ENCODE measurements at places on chromosomes 16 and 17.
A peak's percentile ranks its signal among the peaks of the same experiment; 100 is the strongest.

DNA sequence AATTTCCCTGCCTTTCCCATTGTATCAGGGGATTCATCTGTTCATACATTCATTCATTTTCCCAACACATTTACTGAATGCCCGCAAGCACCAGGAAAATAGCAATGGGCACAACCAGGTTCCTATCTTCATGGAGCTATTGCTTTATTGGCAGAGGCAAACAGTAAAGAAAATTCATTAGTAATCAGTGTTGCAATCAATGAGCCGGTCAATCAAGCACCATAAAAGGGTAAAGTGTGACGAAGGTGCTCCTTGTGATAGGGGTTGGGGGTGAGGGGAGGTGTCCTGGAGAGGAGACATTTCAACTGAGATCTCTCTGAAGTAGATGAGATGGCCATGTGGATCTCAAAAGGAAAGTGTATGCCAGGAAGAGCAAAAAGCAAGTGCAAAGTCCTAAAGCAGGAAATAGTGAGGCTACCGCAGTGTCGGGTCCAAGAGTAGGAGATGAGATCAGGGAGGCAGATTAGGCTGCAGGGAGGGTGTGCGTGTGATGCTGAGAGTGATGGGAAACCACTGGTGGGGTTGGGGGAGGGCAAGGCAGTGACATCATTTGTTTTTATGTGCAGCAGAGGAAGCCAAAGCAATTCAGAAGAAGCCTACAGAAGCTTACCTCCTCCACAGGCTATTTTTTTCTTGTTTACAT, 28.4 kb downstream of the CDH13 start:
- peak; percentile 42 for DNase-seq

GRCh38 chr17:41480136-41480535, 815 bp downstream of the KRT35 start:
- DNase-seq: no peak

DNA sequence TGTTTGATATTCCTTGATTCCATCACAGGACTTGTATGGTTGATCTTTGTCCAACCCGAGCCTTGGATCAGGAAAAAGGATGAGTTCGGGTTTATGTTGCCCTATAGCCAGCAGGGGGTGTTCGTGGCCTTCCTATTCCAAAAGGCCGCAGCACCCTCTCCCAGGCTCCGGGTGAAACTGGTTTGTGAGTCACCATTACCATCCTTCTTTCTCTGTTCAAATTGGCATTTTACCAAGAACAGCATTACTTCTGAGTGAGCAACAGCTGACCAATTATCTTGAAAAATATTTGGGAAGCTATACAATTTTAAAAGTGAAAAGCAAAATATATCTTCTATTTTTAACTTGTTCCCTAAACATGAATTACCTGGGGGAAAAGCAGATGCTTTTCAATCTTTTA, 24.3 kb upstream of the KRT20 start:
- DNase-seq: peak; percentile 53

DNA sequence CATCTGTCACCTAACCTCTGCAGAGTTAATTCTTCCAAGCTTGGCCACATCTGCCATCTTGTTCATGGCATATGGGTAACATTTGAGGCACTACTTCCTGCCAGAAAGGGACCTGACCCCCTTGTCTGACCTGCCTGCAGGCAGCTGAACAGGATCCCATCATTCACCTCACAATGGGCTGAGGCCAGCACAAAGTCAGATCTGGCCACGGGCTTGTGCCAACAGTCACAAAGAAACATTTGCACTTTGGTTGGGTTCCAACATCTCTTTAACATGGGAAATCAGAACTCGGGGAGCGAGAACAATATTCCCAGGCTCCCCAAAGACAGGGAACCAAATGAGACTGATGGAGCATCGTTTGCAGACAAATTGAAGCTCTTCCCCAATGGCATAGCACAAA, 116.1 kb downstream of the XYLT1 start:
- DNase-seq: no peak

DNA sequence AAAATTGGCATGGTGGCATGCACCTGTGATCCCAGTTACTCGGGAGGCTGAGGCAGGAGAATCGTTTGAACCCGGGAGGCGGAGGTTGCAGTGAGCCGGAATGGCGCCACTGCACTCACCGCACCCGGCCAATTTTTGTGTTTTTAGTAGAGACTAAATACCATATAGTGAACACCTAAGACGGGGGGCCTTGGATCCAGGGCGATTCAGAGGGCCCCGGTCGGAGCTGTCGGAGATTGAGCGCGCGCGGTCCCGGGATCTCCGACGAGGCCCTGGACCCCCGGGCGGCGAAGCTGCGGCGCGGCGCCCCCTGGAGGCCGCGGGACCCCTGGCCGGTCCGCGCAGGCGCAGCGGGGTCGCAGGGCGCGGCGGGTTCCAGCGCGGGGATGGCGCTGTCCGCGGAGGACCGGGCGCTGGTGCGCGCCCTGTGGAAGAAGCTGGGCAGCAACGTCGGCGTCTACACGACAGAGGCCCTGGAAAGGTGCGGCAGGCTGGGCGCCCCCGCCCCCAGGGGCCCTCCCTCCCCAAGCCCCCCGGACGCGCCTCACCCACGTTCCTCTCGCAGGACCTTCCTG, at the start of gene HBQ1:
Gene HBQ1, plus strand, starts transcription at position 359 of the 575 bp plus-strand sequence. Its CDS starts 28 bp downstream, at position 387.
- peak; percentile 12 for DNase-seq

DNA sequence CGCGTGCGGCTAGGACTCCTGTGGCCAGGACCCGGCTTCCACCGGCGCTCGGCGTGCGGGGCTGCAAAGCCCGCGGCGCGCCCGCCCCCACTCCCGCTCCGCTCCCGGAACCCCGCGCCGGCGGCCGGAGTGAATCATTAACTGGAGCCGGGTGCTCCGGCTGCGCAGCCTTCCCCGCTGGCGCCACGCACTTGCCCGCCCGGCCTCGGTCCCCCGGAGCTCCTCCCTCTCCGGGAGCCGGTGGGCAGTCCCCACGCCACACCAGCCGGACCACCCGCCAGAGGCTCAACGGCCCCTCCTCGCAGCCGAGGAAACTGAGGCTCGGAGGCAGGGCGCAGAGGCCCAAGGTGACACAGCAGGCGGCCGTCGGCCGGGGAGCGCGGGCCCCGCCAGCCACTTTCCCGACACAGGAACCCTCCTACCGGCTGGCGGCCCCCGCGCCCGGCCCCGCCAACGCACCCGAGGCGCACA, 580 bp downstream of the BCAR1 start:
- no peak for DNase-seq

GRCh38 chr17:81345228-81346089, 49.8 kb upstream of the BAHCC1 start:
- DNase-seq: no peak

DNA sequence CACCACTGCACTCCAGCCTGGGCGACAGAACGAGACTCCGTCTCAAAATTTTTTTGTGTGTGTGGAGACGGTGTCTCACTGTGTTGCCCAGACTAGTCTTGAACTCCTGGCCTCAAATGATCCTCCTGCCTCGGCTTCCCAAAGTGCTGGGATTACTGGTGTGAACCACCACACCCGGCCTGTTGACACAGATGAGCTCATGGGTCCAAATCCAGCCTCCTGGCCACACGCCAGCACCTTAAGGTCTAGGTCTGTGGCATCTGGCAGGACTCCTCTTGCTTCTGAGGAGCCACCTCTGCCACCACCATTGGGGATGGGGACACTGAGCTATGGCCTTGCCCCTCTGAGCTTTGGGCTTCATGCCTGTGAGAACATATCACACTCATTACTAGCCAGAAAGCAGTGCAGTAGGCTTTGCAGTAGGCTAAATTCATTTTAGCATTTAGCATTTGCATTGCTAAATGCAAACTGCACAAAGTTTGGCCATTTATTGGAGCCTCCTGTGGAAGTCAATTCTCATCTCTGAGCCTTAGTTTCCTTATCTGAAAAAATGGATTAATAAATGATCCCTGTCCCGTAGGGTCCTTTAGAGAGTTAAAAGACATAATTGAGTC, 5.5 kb upstream of the CDIPT start:
- no peak for DNase-seq

GRCh38 chr16:30416624-30417528, 9.5 kb downstream of the ZNF771 start:
- no peak for DNase-seq

DNA sequence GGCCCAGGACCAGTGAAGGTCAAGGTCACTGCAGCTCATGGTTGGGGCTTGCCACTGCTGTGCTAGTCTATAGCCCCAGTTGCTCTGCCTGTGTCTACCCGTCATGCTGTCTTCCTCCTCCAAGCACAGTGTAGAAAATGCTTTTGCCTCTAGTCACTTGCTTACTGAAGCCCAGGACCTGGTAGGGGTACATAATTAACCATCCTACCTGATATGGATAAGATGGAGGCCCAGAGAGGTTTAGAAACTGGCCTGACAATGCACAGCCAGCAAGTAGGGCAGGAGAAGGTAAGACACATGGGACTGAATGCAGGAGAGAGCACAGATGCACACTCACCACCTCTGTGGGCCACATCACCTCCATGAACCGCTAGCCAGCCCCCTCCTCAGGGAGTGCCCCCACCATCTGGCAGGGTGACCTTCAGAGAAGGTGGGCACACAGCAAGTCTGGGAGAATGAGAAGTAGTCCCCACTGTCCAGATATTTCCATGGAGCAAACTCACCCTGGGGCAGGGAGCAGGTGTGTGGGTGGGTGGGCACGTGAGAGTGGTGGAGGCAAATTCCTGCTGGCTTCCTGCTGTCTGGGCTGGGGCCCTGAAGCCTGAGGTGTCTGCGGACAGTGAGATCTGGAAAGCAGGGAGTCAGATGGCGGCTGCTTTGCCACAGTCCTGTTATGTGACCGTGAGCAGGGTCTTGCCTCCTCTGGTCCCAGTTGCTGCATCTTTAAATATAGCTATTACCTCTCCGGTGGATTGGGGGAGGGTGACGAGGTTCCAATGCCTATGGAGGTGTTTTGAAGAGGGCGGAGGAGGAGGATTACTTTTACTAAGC, 1.0 kb downstream of the CX3CL1 start:
- DNase-seq: no peak

- no peak for DNase-seq
Measured at GRCh38 chr16:85166281-85166680, 54.0 kb upstream of the CIBAR2 start.

DNA sequence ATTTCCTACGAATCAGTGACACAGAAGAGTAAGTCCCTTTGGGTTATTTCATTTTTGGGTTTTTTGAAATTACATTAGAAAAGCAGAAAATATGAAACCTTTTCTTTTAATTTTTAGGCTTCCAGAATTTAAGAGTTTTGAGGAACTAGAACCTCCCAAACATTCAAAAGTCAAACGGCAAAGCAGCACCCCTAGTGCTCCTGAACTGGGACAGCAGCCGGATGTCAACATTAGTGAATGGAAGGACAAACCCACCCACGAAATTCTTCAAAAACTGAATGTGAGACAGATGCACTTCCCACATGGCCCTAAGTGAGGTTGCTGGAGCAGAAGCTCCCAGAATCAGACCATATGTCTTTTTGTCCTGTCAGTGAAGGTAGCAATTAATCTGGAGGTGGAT, 199.4 kb downstream of the PHKB start:
- DNase-seq: no peak

DNA sequence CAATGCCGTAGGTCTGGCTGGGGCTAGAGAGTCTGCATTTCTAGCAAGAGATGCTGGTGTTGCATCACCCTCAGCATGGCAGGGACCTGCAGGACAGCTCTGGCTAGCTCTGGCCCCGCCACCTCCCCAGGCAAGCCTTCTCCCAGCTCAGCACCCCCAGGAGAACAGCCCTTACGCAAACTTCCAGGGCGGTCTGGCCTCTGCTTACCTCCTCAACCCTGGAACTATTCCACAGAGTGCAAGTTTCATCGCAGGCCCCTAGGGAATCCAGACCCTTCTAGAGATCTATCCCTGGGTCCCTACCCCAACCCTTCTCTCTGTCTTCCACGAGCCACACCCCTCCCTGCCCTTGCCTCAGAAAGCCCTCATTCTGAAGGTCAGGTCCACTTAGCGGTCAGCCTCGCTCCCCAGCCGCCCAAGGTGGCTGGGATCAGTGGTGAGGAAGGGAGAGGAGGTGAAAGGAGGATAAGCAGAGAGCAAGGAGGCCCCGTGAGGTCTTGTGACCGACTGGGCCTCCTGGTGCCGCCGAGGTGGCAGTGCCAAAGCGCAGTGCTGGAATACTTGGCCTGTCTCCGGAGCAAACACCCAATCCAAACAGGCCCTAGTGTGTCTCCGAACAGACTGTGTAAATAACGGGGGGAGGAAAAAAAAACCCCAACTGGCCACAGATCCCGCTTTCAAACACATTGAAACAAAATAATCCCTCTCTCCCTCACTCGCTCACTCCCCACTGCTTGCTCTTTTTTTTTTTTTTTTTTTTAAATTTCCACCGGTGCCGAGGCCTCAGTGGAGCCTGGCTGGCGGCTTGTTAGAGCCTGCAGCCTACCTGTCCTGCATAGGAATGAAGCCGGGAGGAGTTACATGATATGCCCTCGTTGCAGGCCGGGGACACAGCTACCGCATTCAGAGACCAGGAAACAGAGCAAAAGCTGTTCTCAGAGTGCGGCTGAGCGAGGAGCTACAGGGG, 380.9 kb downstream of the SOX9 start:
- no peak for DNase-seq

GRCh38 chr16:85451641-85452363, 161.3 kb upstream of the GSE1 start:
- DNase-seq: no peak

DNA sequence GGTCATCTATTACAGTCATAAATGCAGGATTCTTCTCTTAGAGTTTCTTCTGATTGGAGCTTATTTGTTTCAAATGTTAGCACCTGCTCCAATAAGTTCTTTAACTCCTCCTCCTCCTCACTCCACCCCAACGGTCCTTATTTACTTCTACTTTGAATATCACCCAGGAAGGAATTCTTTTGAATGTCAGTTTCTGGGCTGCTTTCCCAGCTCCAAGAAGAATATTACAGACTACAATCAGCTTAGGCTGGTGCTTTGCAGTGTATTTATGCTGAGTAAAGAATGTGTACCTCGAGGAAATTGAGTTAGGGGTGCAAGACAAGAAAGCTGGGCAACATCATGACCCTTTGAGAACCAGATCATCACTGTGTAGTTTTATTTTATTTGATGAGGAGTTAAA, 30.8 kb downstream of the MAP3K3 start:
- no peak for DNase-seq

- no peak for DNase-seq
Measured at GRCh38 chr17:81328978-81329926, 34.1 kb upstream of the SLC38A10 start.

GRCh38 chr17:50198026-50198669, 3.3 kb downstream of the COL1A1 start:
- peak; percentile 39 for DNase-seq

DNA sequence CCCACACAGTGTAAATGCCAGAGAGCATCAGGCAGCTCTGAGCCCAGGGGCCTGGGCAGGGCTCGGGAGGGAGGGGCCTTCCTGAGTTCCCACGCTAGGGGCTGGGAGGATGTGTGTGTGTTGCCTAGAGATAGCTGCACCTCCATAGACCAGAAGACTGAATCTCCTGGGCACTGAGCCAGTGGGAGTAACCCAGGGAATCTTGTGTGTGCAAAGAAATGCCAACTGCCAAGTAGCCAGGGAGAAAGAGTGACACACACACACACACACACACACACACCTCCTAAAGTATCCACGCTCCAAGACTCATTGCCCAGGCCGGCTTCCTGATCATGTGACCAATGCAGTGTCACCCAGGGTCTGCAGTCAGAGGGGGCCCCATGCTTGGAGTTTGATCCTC, 166.2 kb upstream of the RPL38 start:
- no peak for DNase-seq

- DNase-seq: no peak
Measured at GRCh38 chr16:57873218-57873617, 70.9 kb upstream of the KIFC3 start.

- DNase-seq: peak; percentile 13
Measured at GRCh38 chr16:71894229-71894920, 956 bp upstream of the IST1 start.

GRCh38 chr17:72184805-72185204, 64.0 kb downstream of the SOX9 start:
- no peak for DNase-seq

Measured in activated CD4-positive, alpha-beta T cell treated with anti-CD3 and anti-CD28 coated beads for 1 hour (primary cell).